Cardiac muscle cell (in vitro differentiated cells and primary cell): ENCODE measurements at places on chromosomes 16 and 17. TPM values are rescaled to one million over a fixed set of nuclear protein-coding genes. Genes with fewer than 3 reads are reported as not detected.

GRCh38 chr17:77311371-77311981, 170.7 kb downstream of the SEC14L1 start:
- no peak for DNase-seq

DNA sequence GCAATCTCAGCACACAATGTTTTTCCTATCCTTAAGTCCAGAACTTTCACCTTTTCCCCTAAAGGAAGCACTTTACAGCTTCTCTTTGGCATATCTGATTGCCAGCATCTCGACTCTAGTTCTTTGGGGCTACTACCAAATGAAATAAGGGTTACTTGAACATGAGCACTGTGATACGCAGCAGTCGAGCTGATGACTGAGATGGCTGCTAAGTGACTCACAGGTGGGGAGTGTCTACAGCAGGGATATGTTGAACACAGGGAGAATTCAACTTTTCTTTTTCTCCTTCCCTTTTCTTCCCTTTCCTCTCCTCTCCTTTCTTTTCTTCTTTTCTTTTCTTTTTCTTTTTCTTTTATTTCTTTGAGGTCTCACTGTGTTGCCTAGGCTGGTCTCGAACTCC, 334.8 kb downstream of the MAF start:
- DNase-seq: no peak

The DHX58 gene
- total RNA-seq: 0.42 and 1.2 TPM in 2 replicates

GRCh38 chr16:88784856-88785105, 239 bp downstream of the PIEZO1 start:
- no peak for DNase-seq

DNA sequence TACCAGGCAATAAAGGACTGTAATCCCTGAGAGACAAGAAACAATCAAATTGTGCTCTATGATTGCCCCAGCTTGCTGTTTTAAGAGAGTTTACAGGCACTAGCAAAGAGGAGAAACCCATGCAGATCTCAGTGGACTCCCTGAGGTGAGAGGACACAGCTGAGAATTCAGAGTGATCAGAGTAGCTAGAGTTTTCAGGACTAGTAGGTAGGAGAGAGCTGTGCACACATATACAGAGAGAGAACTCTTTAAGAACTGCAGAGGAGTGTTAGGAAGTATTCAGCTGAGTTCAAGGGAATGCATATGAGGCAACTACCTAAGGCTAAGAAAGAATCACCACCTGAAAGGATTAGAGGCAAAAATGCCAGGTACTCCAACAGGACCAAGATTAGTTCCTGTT, 904.8 kb downstream of the CDH8 start:
- DNase-seq: no peak

GRCh38 chr17:28896884-28897768, at the start of gene FLOT2:
TSS of gene FLOT2 (minus strand) at chr17:28897733. CDS start at chr17:28897574, 159 bp downstream.
- DNase-seq: peak; percentile 83

GRCh38 chr17:40730970-40731369, 24.2 kb downstream of the KRT25 start:
- DNase-seq: no peak

The WBP2 gene
- 61.3 and 75.6 TPM in 2 replicates for total RNA-seq

The CDRT15L2 gene
- total RNA-seq: not detected in 2 replicates

DNA sequence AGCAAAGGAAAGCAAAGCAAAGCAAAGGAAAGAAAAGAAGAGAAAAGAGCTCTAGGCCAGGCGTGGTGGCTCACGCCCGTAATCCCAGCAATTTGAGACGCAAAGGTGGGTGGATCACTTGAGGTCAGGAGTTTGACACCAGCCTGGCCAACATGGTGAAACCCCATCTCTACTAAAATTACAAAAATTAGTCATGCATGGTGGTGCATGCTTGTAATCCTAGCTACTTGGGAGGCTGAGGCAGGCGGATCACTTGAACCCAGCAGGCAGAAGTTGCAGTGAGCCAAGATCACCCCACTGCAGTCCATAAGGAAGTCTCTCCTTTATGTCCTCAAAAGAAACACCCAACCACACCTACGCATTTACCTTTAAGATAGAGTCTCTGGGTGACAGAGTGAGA, 70.1 kb downstream of the ADAMTS18 start:
- DNase-seq: no peak

GRCh38 chr16:24088767-24089166, 167.4 kb upstream of the CACNG3 start:
- no peak for DNase-seq

The CDK5R1 gene
- total RNA-seq: 1.7 and 3.5 TPM in 2 replicates

- no peak for DNase-seq
These were observed 45.9 kb upstream of the B4GALNT2 start for GRCh38 chr17:49086649-49087048.

DNA sequence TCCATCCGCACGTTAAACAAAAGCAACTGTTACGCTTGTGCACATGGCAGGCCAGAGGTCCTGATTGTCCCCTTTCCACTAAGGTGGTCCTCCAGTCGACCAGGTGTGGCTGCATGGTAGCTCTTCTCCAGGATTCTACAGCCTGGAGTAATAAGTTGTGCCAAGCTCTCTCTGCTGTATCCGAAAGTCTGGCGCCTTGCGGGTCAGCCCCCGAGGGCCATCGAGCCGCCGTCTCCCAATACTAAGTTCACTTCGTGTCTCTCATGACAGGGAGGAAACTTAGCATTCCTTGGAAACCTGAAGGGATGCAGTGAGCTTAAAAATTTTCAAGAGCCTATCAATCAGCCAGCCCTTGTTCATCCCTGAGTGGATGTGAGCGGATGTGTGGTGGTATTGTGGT, 5.3 kb upstream of the ENDOV start:
- no peak for DNase-seq

DNA sequence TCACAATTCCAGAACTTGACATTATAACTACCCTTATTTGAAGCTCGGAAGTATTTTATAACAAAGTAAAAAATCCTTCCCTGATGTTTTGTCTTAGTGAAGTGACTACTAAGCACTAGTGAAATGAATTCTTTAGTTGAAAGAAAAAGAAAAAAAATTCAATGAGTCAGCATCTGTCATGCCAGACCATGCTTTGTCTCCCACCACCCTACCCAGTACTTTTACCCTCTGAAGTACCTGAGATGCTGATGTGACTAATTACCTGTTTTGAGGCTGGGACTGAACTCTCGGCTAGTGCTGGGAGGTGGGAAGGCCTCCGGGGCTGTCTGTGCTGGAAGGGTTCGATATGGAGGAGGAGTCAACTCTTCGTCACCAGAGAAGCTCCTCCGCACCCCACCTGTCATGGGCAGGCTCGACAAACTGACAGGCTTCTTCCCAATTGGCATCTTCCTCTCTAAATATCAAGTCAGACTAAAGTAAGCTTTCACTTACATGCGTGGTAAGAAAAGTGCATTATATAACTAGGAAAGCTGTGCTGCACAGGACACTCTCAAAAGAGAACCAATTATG, 19.6 kb downstream of the NME2 start:
- no peak for DNase-seq

DNA sequence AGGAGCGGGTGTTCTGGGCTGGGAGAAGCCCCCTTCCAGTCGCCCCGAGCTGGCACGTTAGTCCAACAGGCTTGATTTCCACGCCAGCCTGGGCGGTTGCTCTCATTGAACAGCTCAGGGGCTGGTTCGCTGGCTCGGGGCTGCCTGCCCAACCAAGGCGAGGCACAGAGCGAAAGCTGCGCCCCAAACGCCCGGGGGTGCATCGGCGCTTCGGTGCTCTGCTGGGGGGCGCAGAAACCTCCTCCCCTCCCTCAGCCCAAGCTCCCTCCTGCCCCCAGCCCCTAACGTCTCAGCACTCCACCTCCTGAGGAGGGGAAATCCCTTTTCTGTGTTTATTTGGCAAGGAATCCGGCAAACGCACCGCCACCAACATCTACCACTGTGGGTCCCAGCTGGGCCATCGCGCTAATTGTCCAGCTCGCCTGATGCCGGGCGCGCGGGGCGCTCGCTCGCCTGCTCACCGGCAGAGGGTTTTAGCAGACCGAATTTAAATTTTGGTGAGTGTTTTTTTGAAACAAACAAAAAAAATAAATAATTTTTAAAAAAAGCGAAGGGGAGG, 29.5 kb upstream of the RBFOX1 start:
- DNase-seq: peak; percentile 54

The CDH3 gene
- total RNA-seq: 156 and 342 TPM in 2 replicates

DNA sequence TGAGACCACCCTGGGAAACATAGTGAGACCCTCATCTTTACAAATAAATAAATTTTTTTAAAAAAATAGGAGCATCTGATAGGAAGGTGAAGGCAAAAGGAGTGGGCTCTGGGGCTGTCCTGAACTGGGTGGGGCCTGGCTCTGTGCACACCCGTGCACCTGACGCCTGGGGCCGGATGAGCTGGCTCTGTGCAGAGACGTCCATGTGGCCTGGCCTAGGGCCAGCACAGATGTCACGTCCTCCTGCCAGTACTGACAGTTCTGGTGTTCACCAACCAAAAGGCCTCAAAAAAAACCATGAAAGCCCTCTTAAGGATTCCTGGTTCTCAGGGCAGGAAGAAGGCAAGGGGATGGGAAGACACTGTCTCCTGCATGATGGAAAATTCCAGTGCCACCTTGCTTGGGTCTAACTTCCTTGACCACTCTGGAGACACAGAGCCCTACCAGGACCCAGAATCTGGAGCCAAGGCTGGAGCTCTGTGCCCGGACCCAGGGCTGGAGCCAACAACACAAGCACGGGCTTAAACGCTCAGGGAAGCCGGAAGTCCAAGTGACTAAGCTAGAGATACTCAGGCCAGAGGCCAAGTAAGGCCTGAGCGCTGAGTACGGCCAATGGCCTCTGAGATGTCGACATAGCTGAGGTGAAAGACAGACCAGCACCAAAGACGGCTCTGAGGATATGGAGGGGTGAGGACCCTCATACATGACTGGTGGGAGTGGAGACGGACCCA, 32.9 kb downstream of the COPRS start:
- DNase-seq: no peak

- DNase-seq: peak; percentile 91
These were observed 37.5 kb downstream of the ADCY7 start for GRCh38 chr16:50303605-50304466.

GRCh38 chr17:41580687-41581365, 5.9 kb downstream of the KRT14 start:
- no peak for DNase-seq

DNA sequence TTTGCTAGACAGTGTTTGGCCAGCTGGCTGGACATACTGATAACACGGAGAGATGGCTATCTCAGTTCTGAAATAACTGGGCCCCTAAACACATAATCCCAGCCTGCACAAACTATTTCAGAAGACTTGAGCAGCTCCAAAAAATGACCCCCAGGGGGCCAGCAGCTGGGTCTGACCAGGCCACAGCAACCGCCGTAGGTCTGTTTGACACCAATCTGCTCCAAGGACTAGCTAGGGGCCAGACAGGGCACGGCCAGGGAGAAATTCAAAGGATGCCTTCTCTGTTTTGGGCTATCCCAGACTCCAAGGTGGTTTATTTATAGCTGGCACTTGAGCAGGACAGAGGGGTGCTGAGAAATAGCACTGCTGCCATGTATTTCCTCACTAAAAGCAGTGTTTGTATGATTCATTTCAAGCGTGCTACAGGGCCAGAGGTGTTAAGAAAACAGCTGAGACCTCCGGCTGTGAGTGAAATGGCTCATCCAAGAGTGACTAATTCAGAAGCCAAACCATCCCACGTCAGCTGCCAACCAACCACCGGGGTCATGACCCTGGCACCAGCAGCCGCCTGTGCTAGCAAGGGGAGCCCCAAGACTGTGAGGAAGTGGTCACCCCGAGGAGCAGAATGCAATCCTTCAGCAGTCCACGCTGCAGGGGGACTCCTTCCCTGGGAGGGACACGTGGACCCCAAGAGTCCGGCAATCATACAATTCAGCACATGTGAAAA, 5.7 kb downstream of the GGA2 start:
- peak; percentile 88 for DNase-seq

The WRAP53 gene
- 11.5 and 12.0 TPM in 2 replicates for total RNA-seq

The C17orf75 gene
- 19.7 and 27.0 TPM in 2 replicates for total RNA-seq

The PRSS36 gene
- 0.63 and 1.1 TPM in 2 replicates for total RNA-seq

The METTL23 gene
- total RNA-seq: 47.6 and 62.0 TPM in 2 replicates

DNA sequence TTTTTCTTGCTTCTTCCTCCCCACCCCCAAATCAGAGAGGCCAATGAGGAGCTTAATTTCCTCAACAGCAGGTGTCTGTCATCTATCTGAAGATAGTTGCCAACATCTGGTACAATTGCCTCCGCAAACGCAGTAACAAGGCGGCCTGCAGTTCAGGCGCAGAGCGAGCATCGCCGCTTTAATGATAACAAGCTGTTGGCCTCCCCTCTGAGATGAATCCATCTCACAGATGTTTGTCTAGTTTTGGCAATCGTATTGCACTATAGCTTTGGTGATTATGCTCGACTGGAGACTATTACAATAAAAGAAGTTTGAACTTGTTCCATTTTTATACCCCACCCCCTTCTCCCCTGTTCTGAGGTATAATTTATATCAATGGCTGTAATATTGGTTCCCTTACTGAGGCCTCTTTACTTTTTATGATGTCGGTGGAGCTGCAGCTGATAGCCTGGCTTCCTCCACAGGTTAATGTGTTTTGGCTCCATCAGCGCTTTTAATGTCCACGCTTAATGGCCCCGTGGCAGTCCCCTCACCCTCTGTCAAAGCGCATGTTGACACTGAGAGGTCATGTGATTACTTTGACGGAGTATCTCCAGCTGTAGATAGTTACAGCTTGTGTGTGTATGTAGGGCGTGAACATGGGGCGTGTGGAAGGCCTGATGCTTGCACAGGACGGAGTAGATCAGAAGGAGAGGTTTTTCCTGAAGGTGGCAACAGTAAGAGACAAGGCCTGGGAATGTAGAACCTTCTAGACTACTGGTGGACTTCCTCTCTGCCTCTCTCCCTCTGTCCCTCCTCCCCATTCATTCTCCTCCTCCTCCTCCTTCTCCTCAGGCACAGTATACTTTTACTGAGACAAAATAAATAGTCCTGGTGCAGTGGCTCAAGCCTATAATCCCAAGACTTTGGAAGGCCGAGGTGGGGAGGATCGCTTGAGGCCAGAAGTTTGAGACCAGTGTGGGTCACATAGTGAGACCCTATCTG, 164.7 kb downstream of the MSI2 start:
- DNase-seq: no peak

DNA sequence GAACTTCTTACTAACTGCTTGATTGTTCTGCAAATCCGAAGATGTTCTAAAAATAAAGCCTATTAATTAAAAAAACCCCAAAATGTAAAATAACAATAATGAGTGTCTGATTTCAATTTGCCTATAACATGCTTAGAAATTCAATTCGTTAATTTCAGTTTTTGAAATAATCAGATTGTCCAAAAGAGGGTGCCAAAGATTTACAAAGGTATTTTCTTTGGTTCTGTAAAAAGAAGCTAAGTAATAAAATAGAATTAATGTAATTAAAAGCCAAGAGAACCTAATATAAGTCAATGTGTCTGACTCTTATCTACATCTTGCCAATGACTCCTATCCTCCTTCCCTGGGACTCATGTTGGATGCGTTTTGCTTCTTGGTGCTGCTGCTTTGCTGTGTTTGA, 75.0 kb upstream of the CPHXL start:
- DNase-seq: no peak

GRCh38 chr16:77299395-77299794, 100.2 kb downstream of the SYCE1L start:
- no peak for DNase-seq

The C17orf113 gene
- total RNA-seq: 6.2 and 7.6 TPM in 2 replicates

GRCh38 chr17:20095336-20096080, 86.3 kb downstream of the SPECC1 start:
- DNase-seq: peak; percentile 77

The PTX4 gene
- total RNA-seq: 0.30 and 0.49 TPM in 2 replicates
